Lower lobe of right lung (tissue), 2 donors: ENCODE measurements at places on chromosomes 12 and 14. TPM values are rescaled to one million over a fixed set of nuclear protein-coding genes. Genes with fewer than 3 reads are reported as not detected.

DNA sequence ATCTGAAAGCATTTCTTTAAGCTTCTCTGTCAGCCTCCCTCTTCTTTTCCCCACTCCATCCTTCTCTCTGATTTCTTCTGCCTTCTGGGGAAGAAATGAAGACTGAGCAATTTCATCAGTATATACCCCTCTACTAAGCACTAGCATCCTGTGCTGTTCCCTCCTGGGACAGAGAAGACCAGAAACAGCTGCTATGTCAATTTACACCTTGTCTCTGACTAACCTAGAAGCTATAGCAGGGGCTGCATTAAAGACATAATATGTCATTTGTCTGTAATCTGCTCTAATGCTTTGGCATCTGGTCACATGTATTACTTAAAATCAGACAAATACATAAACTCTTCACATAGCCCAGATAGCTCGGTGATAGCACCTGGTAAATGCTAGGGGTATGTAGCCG is 296.9 kb downstream of the PAWR start:
- no peaks in the 10 kb centered on the region for H3K4me1 ChIP-seq
- H3K27me3 ChIP-seq = no peaks in the 10 kb centered on the region
- H3K27ac ChIP-seq = no peak overlapping the region
- no peak overlapping the region for H3K4me3 ChIP-seq
- DNase-seq = no peak

DNA sequence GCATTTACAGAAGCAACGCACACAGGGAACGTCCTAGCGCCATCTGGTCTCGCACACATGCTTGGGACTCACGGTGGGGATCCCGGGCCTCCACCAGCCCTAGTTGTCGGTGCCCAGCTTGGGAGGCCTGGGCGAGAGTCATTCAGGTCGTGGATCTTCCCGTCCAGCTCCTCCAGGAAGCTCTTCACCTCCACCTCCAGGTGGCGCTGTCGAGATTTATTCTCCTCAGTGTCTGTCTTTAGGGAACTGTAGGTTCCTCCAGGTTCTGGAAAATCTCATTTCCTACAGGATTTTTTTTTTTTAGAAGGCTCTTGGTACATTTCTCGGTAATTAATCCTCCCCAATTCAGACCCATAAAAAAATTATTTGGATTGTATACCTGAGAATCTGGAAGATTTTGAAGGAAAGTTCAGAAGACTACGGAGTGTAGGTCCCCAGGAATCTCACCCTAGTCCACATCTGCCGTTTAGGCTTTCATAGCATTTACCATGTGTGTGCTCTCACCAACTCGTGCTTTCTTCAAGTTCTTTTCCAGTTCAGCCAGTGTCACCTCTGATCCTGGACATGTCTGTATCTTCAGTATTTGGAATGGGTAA is 910.0 kb downstream of the TMEM121 start:
- no peaks in the 10 kb centered on the region for H3K36me3 ChIP-seq
- no peak overlapping the region for H3K4me3 ChIP-seq
- DNase-seq = peak; percentile 59
- H3K4me1 ChIP-seq = no peaks in the 10 kb centered on the region
- H3K27me3 ChIP-seq = peaks cover 13% of the 10 kb centered on the region

- H3K27ac ChIP-seq = no peak overlapping the region
- no peak for DNase-seq
- no peak overlapping the region for H3K4me3 ChIP-seq
Observed at GRCh38 chr14:103282932-103283331, 51.1 kb upstream of the EIF5 start.

DNA sequence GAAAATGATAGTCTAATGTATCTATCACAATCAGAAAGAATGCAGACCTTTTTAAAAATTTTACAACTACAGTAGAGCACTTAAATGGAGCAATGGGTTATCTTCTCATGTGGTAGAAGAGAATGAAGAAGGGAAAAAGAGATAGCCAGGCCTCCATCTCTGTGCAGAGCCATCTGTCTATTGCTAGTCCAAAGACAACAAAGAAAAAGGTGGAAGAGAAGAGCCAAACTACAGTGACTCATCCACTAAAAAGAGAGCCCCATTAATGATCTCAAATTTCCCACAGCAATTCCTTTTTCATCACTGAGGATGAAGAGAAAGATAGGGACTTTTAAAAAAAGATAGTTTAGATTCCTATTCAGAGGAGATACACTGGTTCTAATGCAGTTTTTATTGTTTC is 232.9 kb downstream of the ATXN7L3B start:
- no peaks in the 10 kb centered on the region for H3K36me3 ChIP-seq
- no peak for DNase-seq
- no peaks in the 10 kb centered on the region for H3K4me1 ChIP-seq
- H3K27me3 ChIP-seq = no peaks in the 10 kb centered on the region
- no peak overlapping the region for H3K4me3 ChIP-seq

The SLC25A47 gene
- total RNA-seq = not detected

The E2F7 gene
- 1.0 TPM for total RNA-seq
